Activated T-cell treated with anti-CD3 and anti-CD28 coated beads, Interleukin-2, amount 50 U/mL, for 4 hours (primary cell): ENCODE measurements at places on chromosomes 2 and 18. TPM values are rescaled to one million over a fixed set of nuclear protein-coding genes. Genes with fewer than 3 reads are reported as not detected.

- DNase-seq, result no peak
Measured at GRCh38 chr2:202204855-202205254, 33.5 kb downstream of the SUMO1 start.

DNA sequence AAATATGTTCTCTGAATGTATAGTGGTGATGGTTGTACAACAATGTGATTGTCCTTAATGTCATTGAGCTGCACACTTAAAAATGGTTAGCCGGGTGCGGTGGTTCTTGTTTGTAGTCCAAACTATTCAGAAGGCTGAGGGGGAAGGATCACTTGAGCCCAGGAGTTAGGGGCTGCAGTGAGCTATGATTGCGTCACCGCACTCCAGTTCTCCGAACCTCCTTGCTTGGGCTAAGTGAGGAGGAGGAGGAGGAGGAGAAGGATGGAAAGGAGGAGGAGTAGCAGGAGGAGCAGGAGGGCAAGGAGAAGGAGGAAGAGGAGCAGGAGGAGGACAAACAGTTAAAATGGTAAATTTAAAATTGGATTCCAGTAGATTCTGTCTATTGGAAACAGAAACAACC, 10.5 kb downstream of the SLC14A1 start:
- DNase-seq, result no peak

- no peak for DNase-seq
Measured at GRCh38 chr2:46915281-46915810, at the start of gene MCFD2. TSS of gene MCFD2 (minus strand) at chr2:46915806. CDS start at chr2:46909171, 6,635 bp downstream.

DNA sequence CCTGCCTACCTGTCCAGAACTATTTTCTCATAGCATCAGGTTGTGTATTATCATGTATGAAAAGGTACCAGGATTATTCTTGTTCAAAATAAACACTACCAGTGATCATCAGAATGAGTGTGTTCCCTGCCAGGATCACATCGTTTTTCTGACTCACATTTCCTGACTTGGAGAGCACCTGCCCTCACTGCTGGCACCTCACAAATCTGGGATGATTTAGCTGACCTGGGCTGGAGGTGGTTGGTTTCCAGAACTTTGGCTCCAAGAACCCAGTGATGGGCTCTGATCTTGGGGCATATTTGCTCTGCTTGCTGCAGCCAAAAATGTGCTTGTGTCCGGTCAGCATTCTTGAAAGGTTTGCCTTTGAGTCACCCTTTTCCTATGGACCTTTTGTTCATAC, 836.3 kb upstream of the ACVR2A start:
- no peak for DNase-seq

GRCh38 chr18:49756671-49757362, 56.5 kb downstream of the ACAA2 start:
- no peak for DNase-seq

DNA sequence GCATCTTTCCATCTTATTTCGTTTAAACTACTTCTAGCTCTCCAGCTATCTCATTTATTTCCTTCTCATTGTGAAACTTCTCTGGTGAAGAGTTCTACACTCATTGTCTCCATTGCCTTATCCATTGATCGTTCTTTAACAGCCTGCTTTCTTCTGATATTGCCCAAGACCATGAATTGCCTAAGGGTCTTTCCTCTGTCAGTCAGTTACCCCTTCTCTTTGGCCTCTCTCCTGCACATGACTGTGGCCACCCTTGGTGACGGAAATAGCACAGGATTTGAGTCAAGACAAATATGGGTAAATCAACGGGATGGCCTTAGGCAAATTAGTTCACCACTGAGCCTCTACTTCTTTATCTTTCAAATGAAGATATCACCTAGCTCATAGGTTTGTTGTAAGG, 26.6 kb downstream of the NHEJ1 start:
- no peak for DNase-seq

DNA sequence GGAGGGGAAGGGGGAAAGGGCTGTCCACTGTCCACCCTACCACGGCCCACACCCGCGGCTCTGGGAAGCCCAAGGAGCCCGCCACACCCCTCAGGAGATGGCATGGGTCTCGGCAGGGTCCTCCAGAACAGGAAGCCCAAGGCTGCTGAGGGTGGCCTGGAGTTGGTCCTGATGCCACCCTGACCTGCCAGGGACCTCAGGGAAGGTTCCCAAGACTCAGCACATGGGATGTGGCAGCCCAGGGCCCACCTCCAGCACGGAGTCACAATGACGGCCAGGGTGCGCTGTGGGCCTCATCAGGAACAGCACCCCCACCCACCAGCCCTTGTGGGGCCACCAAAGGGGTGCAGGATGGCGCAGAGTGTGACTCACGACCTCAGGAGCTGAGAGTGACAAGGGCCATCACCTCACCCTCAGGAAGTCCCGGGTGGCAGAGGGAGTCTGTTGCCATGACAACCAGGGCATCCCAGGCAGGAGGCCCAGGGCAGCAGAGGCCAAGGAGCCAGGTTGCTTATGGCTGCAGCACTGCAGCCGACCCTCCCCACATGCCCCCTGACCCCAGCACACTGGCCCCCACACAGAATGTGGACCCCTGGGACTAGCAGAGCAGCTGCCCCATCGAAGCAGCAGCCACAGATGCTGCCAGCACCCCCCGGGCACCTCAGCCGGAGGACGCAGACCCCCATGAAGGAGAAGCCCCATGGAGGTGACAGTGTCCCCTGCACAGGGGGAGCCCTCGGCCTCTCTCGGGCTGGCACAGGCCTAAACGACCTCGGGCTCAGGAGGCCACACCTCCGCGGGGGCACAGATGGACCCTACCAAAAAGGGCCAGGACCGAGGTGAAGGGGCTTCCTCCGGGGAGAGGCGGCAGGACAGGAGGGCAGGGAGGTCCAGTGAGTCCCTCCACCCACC, 34.3 kb downstream of the KIF1A start:
- DNase-seq, result no peak

DNA sequence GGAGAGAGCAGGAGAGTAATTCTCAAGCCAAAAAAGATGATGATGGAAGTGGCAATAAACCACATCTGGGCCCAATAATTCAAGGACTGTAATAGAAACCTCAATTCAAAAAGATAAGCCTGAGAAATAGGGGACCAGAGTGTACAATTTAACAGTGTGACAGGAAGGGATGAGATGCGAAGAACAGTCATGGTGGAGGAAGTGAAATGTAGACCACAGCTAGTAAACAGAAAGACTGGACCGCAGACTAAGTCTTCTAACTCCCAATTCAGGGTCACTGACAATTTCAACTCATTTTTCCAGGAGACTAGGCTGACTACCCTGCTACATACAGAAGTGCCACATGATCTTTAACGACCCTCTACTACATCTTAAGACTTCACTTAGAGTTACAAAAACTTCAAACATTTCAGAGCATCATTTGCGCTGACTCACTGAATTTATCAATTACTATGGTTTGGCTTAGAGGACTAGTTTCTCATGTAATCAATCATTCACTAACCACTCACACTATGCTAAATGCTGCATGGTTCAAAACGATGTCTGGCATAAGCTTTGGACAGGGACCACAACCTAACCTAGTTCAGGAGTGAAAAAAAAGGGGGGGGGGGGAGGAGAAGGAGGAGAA, 9.0 kb downstream of the CUL3 start:
- DNase-seq, result no peak

- peak; percentile 21 for DNase-seq
Measured at GRCh38 chr2:238238766-238239542, 884 bp downstream of the HES6 start.

DNA sequence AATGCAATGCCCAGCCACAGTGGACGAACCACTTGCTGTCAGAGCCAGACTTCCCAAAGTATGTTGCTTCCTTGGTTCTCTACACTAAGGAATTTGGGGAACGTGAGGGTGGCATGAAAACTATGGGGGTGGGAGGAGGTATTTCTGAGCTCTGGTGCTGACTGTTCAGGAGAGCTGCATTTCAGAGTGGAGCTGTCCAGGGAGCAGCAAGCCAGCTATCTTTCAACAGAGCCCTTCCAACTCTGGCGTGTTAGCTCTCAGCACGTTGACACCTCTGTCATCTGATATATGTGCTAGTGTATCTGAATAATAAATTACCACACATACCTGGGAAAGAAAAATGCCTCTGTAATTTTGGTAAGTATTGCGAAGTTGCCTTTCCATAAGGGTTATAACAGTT, 66.1 kb downstream of the SAP130 start:
- DNase-seq, result no peak

GRCh38 chr2:10556271-10557140, 108.4 kb upstream of the ODC1 start:
- DNase-seq, result no peak

The LONRF2 gene
- total RNA-seq, result 0.25 TPM

The TNFAIP6 gene
- total RNA-seq, result not detected
